ENCODE measurements at places on chromosomes 3 and 15.

- H3K4me3 ChIP-seq, result no peak overlapping the region
- no peaks in the 10 kb centered on the region for H3K27me3 ChIP-seq
- no peaks in the 10 kb centered on the region for H3K4me1 ChIP-seq
- H3K27ac ChIP-seq, result no peak overlapping the region
- no peak for DNase-seq
- H3K36me3 ChIP-seq, result no peaks in the 10 kb centered on the region
Measured at GRCh38 chr3:142915636-142916035, 26.8 kb upstream of the PCOLCE2 start.

GRCh38 chr3:8494327-8494726 is 7.3 kb upstream of the LMCD1 start:
- no peaks in the 10 kb centered on the region for H3K27me3 ChIP-seq
- DNase-seq, result no peak
- H3K27ac ChIP-seq, result no peak overlapping the region
- H3K36me3 ChIP-seq, result no peaks in the 10 kb centered on the region
- H3K4me1 ChIP-seq, result peaks cover 9% of the 10 kb centered on the region

DNA sequence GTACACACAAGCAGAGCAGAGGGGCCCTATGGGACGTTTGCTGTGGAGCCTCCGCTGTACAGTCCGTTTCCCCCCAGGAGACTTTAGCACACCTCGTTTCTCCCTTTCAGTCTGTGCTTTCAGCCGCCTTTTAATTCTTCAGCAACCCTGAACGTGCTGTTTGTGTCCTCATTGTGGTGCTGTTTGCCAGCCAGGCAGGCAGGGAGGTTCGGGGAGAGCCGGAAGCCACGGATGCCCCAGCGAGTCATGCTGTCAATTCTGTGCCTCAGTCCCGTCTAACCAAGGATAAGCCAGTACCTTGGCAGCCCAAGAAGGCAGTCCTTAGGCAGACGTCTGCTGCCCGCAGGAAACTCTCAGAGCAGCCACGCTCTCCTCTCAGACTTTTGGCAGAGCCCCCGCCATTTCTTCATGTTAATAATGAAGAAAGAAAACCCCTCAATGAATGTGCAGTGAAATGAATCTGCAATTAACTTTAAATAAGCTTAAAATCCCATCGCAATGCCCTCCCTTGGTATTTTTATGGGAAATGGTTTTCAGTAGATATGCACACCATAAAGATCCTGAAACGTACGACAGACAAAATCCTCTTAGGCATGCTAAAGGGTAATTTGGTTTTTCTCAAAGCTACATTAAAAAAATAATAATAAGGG is 158.6 kb downstream of the UACA start:
- H3K4me3 ChIP-seq, result no peak overlapping the region
- no peak for DNase-seq
- H3K4me1 ChIP-seq, result peaks cover 54% of the 10 kb centered on the region
- H3K27ac ChIP-seq, result peak overlapping the region; percentile 63

DNA sequence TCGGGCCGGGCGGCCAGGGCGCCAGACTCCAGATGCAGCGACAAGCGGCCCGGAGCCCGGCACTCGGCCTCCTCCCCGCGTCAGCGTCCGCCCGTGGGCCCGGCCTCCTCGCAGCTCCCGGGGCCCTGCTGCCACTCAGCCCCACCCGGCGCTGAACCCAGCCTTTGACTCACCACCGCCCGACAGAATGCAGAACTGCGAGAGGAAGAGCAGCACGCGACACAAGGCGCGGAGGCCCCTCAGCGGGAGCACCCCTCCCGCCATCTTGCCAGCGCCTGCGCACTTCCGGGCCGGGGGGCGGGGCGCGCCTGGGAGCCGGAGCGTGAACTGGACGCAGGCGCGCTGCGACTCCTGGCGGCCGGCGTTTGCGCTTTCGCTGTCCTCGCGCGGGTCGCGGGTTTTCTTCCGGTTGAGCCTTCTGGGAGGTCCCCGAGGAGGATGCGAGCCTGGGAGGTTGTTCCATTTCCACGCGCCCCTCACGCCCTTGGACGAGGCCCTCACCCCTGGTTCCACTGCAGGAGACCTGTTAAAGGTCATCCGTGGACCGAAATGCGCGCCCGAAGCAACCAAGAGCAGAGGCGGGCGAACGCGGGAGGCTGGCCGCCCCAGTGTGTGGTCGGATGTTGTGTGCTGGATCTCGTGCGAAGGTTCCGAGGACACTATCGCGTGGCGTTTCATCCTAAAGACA is at the start of gene TM2D3:
Gene TM2D3, minus strand, starts transcription at position 284 of the 688 bp plus-strand sequence. Its CDS starts 20 bp downstream, at position 264.
- H3K27me3 ChIP-seq, result no peaks in the 10 kb centered on the region
- DNase-seq, result peak; percentile 93
- peaks cover 26% of the 10 kb centered on the region for H3K36me3 ChIP-seq
- H3K27ac ChIP-seq, result peak within 1 kb of the TSS; percentile 92
- peak within 1 kb of the TSS; percentile 73 for H3K4me3 ChIP-seq
- peaks cover 30% of the 10 kb centered on the region for H3K4me1 ChIP-seq

DNA sequence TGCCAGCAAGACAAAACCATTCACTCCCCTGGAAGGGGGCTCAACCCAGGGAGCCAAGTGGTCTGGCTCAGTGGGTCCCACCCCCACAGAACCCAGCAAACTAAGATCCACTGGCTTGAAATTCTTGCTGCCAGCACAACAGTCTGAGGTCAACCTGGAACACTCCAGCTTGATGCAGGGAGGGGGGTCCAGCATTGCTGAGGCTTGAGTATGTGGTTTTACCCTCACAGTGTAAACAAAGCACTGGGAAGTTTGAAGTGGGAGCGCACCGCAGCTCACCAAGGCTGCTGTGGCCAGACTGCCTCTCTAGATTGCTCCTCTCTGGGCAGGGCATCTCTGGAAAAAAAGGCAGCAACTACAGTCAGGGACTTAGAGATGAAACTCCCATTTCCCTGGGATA is 81.7 kb downstream of the MSL2 start:
- H3K4me3 ChIP-seq, result no peak overlapping the region
- no peak for DNase-seq
- no peak overlapping the region for H3K27ac ChIP-seq

GRCh38 chr3:43055393-43055792 is 50.5 kb downstream of the POMGNT2 start:
- H3K27ac ChIP-seq, result no peak overlapping the region
- no peaks in the 10 kb centered on the region for H3K36me3 ChIP-seq
- DNase-seq, result peak; percentile 79
- H3K27me3 ChIP-seq, result no peaks in the 10 kb centered on the region
- H3K4me3 ChIP-seq, result no peak overlapping the region
- no peaks in the 10 kb centered on the region for H3K4me1 ChIP-seq

GRCh38 chr3:33505027-33505426 is 64.8 kb upstream of the UBP1 start:
- no peaks in the 10 kb centered on the region for H3K27me3 ChIP-seq
- no peak overlapping the region for H3K4me3 ChIP-seq
- H3K4me1 ChIP-seq, result no peaks in the 10 kb centered on the region
- no peaks in the 10 kb centered on the region for H3K36me3 ChIP-seq
- H3K27ac ChIP-seq, result no peak overlapping the region
- DNase-seq, result no peak

GRCh38 chr3:29468187-29468586 is 187.3 kb downstream of the RBMS3 start:
- DNase-seq, result no peak
- H3K4me1 ChIP-seq, result peaks cover 8% of the 10 kb centered on the region
- no peak overlapping the region for H3K27ac ChIP-seq
- no peaks in the 10 kb centered on the region for H3K36me3 ChIP-seq
- no peaks in the 10 kb centered on the region for H3K27me3 ChIP-seq
- no peak overlapping the region for H3K4me3 ChIP-seq

GRCh38 chr3:167772992-167773391 is 37.5 kb downstream of the SERPINI1 start:
- no peak overlapping the region for H3K27ac ChIP-seq
- no peak for DNase-seq
- H3K4me1 ChIP-seq, result no peaks in the 10 kb centered on the region
- H3K27me3 ChIP-seq, result no peaks in the 10 kb centered on the region
- no peak overlapping the region for H3K4me3 ChIP-seq
- H3K36me3 ChIP-seq, result no peaks in the 10 kb centered on the region

GRCh38 chr3:15330031-15330596 is 2.3 kb downstream of the SH3BP5 start:
- H3K4me3 ChIP-seq, result peak overlapping the region; percentile 87
- H3K36me3 ChIP-seq, result no peaks in the 10 kb centered on the region
- peak overlapping the region; percentile 95 for H3K27ac ChIP-seq
- DNase-seq, result peak; percentile 97
- H3K4me1 ChIP-seq, result peaks cover 63% of the 10 kb centered on the region

DNA sequence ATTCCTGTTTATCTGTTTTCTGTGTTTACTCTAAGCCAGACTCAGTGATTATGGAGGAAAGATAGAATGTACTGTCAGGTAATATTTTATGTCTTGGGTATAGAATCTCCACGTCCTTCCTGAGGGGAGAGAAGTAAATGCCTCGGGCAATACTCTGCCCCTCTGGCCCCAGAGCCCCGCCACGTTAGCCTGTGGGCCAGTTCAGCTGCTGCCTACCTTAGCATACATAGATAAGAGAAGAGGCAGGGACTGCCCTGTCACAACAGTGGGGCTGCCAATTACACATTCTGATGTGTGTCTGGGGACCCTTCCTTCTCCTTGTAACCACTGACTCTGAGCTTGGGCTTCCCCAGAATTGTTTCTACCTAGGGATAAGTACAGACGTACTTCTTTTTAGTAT is 347.7 kb upstream of the ATP11B start:
- no peak for DNase-seq
- no peaks in the 10 kb centered on the region for H3K4me1 ChIP-seq
- H3K4me3 ChIP-seq, result no peak overlapping the region

GRCh38 chr3:111236836-111237713 is 165.5 kb downstream of the NECTIN3 start:
- H3K36me3 ChIP-seq, result no peaks in the 10 kb centered on the region
- H3K27me3 ChIP-seq, result no peaks in the 10 kb centered on the region
- H3K4me3 ChIP-seq, result no peak overlapping the region
- no peaks in the 10 kb centered on the region for H3K4me1 ChIP-seq
- H3K27ac ChIP-seq, result no peak overlapping the region

DNA sequence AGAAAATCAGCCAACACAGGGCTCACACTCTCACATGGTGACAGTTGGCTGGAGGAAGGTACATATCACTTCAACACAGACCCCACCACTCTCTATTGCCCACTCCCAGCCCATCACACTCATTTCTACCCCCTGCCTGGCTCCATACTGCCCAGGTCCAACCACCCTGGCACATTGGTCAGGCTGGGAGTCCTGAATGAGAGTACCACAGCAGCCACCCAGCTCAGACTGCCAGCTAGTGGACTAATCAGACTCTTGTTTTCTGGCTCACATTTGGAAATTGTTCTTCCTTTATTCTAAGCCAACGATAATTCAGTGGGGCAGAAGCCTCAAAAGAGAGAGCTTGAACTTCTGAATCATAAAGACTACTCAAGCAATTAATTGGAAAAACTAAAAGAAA is 20.0 kb downstream of the MRPL46 start:
- no peak overlapping the region for H3K27ac ChIP-seq
- DNase-seq, result no peak
- no peaks in the 10 kb centered on the region for H3K4me1 ChIP-seq
- H3K4me3 ChIP-seq, result no peak overlapping the region
- no peaks in the 10 kb centered on the region for H3K36me3 ChIP-seq
- H3K27me3 ChIP-seq, result no peaks in the 10 kb centered on the region

DNA sequence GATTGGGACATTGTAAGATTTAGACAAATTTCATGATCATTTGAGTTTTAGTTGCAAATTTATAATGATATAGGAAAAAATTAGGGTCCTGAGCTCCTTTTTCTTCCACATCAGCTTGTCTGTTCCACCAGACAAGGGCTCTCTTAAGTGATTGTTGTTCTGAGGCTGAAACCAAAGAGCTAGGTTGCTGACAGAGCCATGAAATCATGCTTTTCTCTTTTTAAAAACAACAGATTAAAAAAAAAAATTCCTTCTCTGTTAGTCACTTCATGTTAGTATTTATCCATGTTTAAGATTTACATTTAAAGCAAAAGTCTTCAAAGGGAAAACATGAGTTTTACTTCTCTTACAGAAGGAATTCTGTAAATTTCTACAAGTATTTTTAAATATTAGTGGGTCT is 56.8 kb downstream of the ATP2C1 start:
- H3K27me3 ChIP-seq, result no peaks in the 10 kb centered on the region
- no peak overlapping the region for H3K27ac ChIP-seq
- no peaks in the 10 kb centered on the region for H3K4me1 ChIP-seq
- no peaks in the 10 kb centered on the region for H3K36me3 ChIP-seq

- no peak overlapping the region for H3K4me3 ChIP-seq
- no peaks in the 10 kb centered on the region for H3K27me3 ChIP-seq
- H3K4me1 ChIP-seq, result no peaks in the 10 kb centered on the region
- H3K36me3 ChIP-seq, result no peaks in the 10 kb centered on the region
- H3K27ac ChIP-seq, result no peak overlapping the region
Measured at GRCh38 chr3:44412365-44412764, 65.1 kb downstream of the ZNF445 start.

DNA sequence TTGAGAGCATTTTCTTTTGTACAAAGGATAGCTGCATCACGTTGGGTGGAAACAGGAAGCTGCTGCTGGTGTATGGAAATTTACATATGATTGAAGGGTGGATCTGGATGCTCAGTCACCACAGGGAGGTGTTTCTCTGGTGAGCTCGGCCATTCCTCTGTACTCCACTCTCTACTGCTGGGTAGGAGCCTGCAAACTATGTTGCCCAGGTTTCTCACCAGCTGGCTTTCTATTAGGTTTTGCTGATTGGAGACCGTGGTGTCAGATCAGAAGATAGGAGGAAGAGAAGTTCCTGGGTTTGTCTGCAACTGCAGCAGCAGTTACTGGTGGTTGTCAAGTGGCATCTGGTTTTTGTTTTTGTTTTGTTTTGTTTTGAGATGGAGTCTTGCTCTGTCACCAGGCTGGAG is 61.7 kb downstream of the TAMM41 start:
- no peak for DNase-seq
- H3K4me3 ChIP-seq, result no peak overlapping the region
- H3K27me3 ChIP-seq, result no peaks in the 10 kb centered on the region
- H3K36me3 ChIP-seq, result peaks cover 23% of the 10 kb centered on the region
- H3K27ac ChIP-seq, result no peak overlapping the region
- no peaks in the 10 kb centered on the region for H3K4me1 ChIP-seq

DNA sequence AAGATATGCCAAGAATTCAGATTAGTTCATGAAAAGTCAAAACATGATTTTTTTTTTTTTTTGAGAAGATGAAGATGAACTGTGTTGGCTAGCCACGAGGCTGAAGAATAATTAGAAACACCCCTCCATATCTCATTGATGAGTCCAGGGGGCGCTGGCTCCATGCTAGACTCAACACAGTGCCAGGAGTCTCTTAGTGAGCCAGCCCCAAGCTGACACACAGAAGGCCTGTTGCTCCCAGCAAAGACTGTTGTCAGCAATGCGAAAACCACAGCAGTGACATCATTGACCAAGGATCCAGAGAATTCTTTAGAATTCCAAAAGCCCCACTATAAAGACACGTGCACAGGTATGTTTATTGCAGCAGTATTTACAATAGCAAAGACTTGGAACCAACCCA is 185.2 kb downstream of the ANXA2 start:
- H3K27me3 ChIP-seq, result no peaks in the 10 kb centered on the region
- H3K4me3 ChIP-seq, result no peak overlapping the region
- no peak overlapping the region for H3K27ac ChIP-seq

- no peaks in the 10 kb centered on the region for H3K36me3 ChIP-seq
- no peaks in the 10 kb centered on the region for H3K4me1 ChIP-seq
- no peaks in the 10 kb centered on the region for H3K27me3 ChIP-seq
- DNase-seq, result no peak
- H3K4me3 ChIP-seq, result no peak overlapping the region
- H3K27ac ChIP-seq, result no peak overlapping the region
Measured at GRCh38 chr3:63450634-63451363, 172.7 kb downstream of the SYNPR start.

GRCh38 chr3:77038468-77038929 is 1.4 kb upstream of the ROBO2 start:
- H3K27ac ChIP-seq, result peak overlapping the region; percentile 67
- no peak for DNase-seq
- peak overlapping the region; percentile 66 for H3K4me3 ChIP-seq
- no peaks in the 10 kb centered on the region for H3K36me3 ChIP-seq
- H3K4me1 ChIP-seq, result peaks cover 10% of the 10 kb centered on the region

- no peak overlapping the region for H3K27ac ChIP-seq
- no peaks in the 10 kb centered on the region for H3K27me3 ChIP-seq
Measured at GRCh38 chr3:58353722-58354553, 21.2 kb downstream of the PXK start.

Data from vagina (tissue), 2 donors.